NAMALWA (cell line): ENCODE measurements at places on chromosomes 1 and 21.
A peak's percentile ranks its signal among the peaks of the same experiment; 100 is the strongest.

DNA sequence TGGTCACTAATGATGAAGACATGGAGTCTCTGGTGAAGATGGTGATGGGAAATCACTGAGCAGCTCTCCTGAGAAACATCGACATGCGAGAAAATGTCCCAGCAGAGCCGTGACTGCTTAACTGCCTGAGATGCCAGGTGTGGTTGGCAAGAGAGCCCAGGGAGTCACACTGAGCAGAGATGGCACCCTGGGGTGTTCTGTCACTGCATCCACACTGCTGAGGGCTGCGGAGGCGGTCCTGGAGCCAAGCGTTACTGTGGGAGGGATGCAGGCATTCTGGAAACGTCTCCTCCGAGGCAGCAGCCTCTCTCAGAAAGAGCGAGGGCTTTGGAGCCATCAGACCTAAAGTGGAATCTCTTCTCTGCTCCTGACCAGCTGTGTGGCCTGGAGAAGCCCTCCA, 57.2 kb downstream of the EPHB2 start:
- DNase-seq = no peak

DNA sequence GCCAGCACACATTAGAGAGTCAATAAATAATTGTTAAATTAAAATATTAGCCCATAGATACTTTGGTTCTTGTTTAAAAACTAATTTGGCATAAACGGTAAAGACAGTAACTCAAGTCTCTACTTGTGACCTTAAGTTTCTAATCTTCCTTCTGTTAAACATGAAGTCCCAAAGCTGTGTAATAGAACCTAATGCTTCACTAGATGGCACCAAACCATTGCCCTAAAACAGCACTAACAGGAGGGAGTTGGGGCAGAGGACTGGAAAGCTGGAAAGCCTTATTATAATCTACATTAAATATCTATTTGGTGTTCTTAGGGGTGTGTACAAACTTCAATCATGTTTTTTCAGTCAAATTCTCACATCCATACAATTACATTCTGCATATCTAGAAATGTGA, 176.7 kb downstream of the OLFM3 start:
- DNase-seq = peak; percentile 36

- no peak for DNase-seq
Measured at GRCh38 chr1:228095161-228095560, 8.0 kb downstream of the C1orf35 start.

DNA sequence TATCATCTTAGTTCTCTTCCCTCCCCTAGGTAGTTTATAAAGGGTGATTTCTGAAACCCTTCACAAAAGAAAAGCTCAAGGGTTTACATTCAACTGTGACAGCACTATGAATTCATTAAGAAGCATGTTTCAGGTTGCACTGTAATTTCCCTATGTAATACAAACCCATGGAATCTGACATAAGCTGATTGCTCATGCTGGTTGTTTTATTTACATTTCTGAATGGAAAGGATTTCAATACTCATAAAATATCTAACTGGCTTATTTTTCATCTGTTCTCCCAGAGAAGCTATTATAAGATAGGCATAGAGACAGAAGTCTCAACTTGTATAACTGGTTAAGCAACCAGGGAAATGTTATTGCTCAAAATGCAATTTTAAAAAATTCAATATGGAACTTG, 20.5 kb downstream of the WNT2B start:
- DNase-seq = no peak

DNA sequence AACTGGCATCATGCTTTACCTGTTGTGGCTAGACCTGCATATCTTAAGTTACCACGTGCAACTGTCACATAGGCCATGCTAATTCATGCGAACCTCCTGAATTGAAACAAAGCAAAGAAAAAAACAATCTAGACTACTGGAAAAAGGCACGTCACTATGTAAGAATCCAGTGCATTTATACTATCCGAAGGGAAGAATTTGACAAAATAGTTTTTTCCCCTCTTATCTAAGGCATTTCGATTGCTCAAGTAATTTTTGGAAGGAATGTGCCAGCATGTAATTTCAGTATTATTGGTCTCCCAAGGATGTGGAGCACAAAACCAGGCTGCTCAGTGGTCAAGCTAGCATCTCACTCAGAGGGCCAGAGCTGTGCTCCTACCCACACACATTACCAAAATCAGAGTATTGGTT, 31.5 kb upstream of the C1orf198 start:
- no peak for DNase-seq
